Astrocyte (in vitro differentiated cells and primary cell): ENCODE measurements at places on chromosomes 16 and 17. TPM values are rescaled to one million over a fixed set of nuclear protein-coding genes. Genes with fewer than 3 reads are reported as not detected.

DNA sequence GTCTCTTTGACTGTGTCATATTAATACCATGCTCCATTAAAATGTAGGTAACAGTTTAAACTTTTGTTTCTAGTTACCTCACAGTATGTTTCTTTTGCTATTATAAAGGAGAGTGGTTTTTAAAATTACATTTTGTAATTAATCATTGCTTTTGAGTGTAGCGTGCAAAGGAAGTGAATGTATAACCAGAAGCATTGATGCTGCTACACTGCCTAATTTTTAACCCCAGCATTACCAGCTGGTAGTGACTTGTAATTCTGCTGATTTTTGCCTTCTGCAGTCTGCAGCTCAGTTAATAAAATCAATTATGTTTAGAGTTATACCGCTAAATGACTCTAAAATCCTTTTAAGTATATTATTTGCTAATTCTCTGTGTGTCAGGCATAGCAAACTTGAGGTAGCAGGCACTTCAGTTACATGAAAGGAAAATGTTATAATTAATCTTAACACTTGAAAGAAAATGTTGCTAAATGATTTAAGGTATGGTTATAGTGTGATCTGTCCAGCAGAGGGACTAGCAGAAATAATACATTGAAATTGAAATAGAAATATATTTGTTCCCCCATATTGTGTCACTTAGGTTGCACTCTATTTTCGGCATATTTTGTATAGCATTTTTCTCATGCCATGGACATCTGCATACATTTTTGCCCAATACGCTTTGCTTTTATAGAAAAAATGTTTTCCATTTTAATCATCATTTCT, 388.5 kb downstream of the CNTNAP4 start:
- no peak overlapping the region for H3K27ac ChIP-seq
- H3K4me1 ChIP-seq: no peaks in the 10 kb centered on the region
- no peaks in the 10 kb centered on the region for H3K27me3 ChIP-seq

OR1F1 gene
- total RNA-seq: 0.32 TPM in 1 of 2 replicates, not detected in the other

GRCh38 chr17:75344666-75345065, 55.4 kb upstream of the SLC25A19 start:
- peaks cover 10% of the 10 kb centered on the region for H3K4me1 ChIP-seq
- no peak overlapping the region for H3K4me3 ChIP-seq
- no peak for DNase-seq
- no peak overlapping the region for H3K27ac ChIP-seq
- H3K36me3 ChIP-seq: no peaks in the 10 kb centered on the region
- no peaks in the 10 kb centered on the region for H3K27me3 ChIP-seq

DNA sequence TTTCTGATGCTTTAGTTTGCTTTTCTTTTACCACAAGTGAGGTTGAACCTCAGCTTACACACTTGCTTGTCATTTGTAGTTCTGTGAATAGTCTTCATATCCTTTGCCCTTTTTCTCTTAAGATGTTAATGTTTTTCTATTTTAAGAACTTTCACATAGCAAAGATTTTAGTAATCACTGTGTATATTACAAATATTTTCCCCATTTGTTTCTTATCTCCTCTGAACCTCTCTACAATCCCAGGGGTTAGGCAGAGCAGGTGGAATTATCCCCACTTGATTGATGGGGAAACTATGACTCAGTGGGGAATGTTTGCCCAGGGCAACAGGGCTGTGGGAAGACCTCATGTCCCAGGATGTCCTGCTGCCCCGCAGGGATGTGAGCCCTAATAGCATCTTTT, 11.7 kb upstream of the MYH3 start:
- DNase-seq: peak; percentile 76
- no peak overlapping the region for H3K4me3 ChIP-seq
- H3K4me1 ChIP-seq: peaks cover 4% of the 10 kb centered on the region
- H3K36me3 ChIP-seq: no peaks in the 10 kb centered on the region
- no peak overlapping the region for H3K27ac ChIP-seq

EVPLL gene
- not detected in 2 replicates for total RNA-seq

GJD3 gene
- total RNA-seq: 0.34 and 0.43 TPM in 2 replicates

- H3K36me3 ChIP-seq: no peaks in the 10 kb centered on the region
- no peak overlapping the region for H3K4me3 ChIP-seq
- H3K4me1 ChIP-seq: no peaks in the 10 kb centered on the region
- DNase-seq: no peak
These were observed 109.6 kb upstream of the CDH5 start for GRCh38 chr16:66256919-66257318.
